ENCODE measurements at places on chromosomes 12 and 14. TPM values are rescaled to one million over a fixed set of nuclear protein-coding genes. Genes with fewer than 3 reads are reported as not detected.

SLC8A3 gene
- not detected for polyA plus RNA-seq

SERPINA6 gene
- polyA plus RNA-seq = not detected

SRSF5 gene
- 211 TPM for polyA plus RNA-seq

TMEM229B gene
- polyA plus RNA-seq = 4.4 TPM

PMCH gene
- polyA plus RNA-seq = not detected

LBHD2 gene
- 0.17 TPM for polyA plus RNA-seq

NRXN3 gene
- 3.6 TPM for polyA plus RNA-seq

PPP4R4 gene
- polyA plus RNA-seq = not detected

ABCC9 gene
- polyA plus RNA-seq = 0.23 TPM
